ENCODE measurements at places on chromosomes 13 and 19.
A peak's percentile ranks its signal among the peaks of the same experiment; 100 is the strongest.

DNA sequence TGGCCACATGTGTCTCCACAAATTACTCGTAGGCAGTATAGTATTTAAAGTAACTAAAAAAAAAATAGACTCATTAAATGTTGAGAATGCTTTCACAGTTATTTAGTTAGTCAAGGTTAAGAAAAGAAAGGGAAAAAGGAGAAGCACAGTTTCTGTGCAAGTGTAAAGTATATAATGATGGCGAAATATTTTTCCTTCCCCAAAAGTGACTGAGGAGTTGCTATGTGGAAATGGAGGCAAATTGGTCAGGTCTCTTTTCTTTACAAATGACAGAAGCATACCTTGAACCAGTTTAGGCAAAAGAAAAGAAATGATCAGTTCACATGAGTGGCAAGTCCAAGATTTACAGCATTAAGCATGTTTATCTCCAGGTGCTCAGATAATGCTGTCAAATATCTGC is 18.0 kb downstream of the CSNK1A1L start:
- no peak for DNase-seq

DNA sequence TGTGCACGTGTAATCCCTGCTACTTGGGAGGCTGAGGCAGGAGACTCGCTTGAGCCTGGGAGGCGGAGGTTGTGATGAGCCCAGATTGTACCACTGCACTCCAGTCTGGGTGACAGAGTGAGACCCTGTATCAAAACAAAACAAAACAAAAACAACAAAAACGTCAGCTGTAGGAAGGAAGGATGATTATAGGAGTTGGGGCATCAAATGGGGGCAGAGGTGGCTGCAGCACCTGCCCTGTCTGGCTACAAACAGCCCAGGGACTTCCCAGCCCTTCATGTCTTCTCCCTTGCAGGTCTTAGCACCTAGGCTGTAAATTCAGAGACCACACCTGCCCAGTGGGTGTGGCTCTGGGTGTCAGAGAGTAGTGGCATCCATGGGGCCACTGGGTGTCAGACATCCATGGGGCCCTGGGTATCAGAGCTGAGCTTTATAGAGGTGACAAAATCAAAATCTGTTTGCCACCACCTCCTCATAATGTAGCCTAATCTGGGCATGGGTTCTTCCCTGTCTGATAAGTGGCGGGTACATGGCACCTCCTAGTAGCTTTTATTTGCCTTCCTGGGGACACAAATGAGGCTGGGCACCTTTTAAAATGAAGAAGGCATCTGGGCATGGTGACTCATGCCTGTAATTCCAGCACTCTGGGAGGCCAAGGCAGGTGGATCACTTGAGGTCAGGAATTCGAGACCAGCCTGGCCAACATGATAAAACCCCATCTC is 4.7 kb upstream of the B3GNT3 start:
- no peak for DNase-seq

GRCh38 chr19:14565765-14566711 is 5.8 kb downstream of the NDUFB7 start:
- no peak for DNase-seq

DNA sequence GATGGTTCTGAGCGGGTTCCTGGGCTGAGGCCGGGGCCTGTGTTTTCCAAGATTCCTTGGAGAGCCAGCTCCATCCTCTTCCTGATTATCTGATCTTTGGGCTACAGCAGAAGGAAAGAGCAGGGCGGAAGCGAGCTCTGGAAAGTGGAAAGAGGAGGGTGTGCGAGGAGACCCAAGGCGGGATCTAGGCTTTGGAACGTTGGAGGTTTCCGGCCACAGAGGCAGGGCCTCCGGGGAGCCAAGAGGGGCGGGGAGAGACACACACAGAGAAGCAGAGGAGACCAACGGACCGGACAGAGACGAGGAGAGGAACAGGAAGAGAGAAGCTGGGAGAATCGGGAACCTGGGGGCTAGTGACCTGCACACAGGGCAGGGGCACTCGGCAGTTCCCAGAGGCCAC is at the start of gene CLEC11A:
CLEC11A (plus strand) TSS at position 296 of the 400 bp plus-strand sequence. CDS start 162 bp downstream, outside the sequence.
- no peak for DNase-seq

DNA sequence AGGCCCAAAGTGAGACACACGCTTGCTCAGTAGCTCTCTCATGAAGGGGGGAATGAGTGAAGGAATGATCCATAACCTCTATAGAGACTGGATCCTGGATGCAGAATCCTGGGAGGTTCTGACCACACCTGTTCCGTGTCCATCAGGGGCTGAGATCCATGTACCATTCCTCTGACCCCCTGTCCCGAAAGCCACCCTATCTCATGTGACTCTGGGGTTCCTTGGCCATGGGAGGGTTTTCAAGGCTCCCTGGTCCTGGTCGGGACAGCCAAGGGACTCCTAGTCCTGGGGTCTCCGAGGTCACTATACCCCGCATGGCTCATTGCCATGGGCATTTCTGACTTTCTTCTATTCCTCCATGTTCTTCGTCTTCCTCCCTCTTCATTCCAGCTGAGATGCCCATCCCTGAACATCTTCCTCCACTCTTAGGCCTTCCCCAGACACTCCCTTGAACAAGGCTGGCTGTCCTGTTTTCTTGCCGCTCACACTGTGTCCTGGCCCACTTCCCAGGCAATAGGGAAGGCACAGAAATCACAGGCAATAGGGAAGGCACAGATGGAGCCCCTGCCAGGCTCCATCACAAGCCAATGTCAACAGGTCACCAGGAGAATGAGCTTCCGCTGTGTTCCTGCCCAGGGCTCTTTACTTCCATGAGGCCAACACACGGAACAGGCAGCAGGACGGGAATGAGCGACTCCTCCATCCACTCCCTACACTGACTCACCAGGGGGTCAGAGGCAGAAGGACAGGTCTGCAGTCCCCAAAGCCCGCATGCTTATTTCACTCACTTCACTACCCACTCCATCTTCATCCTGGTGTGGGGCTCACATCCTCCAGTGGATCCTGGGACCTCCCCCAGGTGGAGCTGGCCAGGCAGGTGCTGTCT is 3.2 kb downstream of the CEACAM5 start:
- DNase-seq, result no peak

GRCh38 chr19:38247126-38247525 is 9.0 kb downstream of the PPP1R14A start:
- DNase-seq, result no peak

DNA sequence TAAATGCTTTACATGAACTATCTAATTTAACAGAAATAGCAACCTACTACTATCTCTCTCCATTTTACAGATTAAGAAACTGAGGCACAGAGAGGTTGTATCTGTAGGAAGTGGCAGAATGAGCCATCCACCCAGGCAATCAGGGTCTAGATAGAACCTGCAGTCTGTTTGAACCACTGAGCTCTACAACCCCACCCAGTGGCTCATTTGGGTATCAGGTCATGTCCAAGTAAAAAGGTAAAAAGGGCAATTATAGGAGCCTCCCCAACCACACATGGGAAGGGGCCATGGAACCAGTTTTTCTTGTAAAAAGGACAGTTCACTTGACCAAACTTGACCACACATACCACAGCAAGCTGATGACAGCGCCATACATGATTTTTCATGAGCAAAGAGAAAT is 92.9 kb upstream of the SGCG start:
- DNase-seq, result no peak

DNA sequence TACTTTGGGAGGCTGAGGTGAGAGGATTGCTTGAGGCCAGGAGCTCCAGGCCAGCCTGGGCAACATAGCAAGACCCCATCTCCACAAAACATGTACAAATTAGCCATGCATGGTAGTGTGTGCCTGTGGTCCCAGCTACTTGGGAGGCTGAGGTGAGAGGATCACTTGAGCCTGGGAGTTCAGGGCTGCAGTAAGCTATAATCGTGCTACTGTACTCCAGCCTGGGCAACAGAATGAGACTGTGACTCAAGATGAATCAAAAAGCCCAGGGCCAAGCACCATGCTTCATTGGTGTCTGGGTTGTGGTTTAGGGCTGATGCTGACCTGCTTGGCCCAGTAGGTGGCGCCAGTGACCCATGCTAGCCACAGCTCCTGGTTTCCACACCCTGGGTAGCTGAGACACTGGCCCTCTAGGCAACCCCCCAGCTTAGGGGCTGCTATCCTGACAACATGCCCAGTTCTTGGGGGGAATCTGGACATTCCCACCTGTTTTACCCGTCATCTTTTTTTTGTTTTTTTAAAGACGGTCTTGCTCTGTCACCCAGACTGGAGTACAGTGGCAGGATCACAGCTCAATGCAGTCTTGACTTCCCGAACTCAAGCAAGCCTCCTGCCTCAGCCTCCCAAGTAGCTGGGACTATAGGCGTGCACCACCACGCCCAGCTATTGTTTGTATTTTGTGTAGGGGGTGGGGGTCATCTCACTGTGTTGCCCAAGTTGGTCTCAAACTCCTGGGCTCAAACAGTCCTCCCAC is 5.5 kb downstream of the CCDC124 start:
- peak; percentile 89 for DNase-seq

DNA sequence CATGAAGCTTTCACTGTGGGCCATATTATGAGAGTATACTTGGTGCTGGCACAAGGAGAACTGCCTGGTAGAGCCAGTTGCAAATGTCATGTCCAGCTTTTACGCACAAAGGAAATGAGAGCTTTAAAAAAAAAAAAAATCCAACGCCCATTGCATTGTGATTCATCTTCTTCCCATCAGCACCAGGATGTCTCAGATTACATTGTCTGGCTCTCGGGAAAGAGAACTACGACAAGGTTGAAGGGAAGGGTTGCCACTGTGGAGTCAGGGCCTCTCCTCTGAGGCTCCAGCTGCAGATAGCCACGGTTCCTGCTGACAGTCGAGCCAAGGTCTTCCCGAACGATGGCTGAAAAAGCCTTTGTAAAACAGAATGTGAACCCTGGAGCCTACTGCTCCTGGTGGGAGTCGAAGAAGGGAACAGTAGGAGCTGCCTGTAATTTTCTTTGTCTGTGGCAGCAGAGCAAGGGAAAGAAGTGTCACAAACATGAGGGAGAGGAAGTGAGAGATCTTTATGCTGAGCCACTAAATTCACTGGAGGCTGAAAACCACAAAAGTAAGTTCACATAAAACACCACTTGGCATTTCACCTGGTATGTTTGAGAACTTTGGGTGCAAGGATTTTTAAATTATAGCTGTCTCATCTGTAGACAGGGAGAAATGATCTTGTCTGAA is 704.7 kb downstream of the DIAPH3 start:
- DNase-seq, result no peak

DNA sequence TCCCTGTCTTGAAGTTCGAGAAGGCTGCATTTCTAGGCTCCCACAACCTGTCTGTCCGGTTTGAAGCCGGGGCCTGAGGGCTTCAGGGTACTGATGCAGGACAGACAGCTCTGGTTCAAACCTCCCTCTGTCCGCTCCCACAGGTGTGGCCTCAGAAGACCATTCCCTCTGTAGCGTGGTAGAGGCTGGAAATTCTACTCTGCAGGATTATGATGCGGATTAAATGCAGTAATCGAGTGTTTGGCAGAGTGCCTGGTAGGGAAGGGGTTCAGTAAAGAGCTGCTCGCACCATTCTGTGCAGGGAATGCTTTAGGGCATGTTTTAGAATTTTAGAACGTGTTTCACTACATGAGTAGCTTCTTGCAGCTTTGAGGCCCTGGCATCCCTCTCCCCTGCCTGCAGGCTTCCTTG is 30.5 kb downstream of the PPP1R37 start:
- no peak for DNase-seq

GRCh38 chr19:41323023-41323422 is 13.1 kb downstream of the CCDC97 start:
- no peak for DNase-seq

GRCh38 chr13:106858903-106859532 is 291.1 kb upstream of the ARGLU1 start:
- no peak for DNase-seq

DNA sequence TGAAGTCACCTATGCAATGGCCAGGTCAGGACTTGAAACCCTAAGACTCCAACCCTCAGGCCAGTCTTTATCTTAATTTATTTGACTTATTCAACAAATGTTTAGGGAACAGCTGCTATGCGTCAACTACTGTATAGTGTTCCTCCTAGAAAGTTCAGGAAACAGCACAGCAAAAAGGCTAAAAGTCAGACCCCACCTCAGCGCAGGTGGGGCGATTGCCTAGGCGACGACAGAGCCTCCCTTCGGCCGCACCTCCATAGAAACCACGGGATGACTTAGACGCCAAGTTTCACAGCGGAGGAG is 502 bp downstream of the VRK3 start:
- no peak for DNase-seq

GRCh38 chr13:84479656-84480055 is 597.4 kb upstream of the SLITRK1 start:
- no peak for DNase-seq

DNA sequence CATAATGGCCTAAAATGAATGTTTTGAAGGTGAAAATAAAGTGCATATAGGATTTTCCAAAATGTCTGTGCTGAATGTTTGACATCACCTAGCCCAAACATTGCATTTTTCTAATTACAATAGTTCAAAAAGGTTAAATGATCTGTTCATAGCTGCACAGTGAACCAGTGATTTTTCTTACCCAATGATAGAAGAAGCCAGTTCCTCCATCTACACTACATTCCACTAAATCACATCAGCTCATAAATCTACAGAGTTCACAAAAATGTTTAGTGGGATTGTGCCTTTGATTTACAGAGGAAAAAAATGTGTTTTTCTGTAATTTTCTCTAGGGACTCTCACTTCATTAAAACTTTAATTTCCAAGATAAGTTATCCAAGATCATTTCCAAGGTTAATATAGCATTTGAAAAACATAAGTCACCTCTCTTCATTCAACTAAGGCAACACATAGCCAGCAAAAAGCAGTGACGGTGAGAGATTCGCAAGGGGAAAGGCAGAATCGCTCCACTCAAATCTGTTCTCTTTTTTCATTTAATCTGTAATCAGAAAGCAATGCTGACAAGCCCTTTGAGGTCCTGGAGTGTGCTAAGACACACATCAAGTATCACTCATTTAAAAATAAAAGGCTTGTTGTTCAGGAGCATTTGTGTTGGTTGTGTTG is 194.0 kb downstream of the FGF14 start:
- no peak for DNase-seq

DNA sequence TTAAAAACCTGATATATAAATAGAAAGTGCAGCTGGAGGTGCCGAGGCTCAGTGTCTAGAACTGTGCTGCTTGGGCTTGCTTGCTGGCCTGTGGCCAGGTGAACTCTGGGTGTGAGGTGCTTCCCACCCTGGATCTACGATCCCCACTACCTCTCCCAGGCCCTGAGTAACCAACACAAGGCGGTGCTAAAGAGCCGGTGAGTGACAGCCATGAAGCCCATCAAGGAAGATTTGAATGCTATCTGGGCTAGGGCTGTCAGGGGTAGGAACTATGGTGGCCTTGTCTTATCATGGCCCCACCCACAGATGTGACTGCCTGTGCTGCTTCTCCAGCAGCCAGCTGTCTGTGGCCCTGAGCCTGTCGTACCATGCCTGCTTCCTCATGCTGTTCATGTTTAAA is 25.6 kb upstream of the ZNF91 start:
- DNase-seq, result no peak

DNA sequence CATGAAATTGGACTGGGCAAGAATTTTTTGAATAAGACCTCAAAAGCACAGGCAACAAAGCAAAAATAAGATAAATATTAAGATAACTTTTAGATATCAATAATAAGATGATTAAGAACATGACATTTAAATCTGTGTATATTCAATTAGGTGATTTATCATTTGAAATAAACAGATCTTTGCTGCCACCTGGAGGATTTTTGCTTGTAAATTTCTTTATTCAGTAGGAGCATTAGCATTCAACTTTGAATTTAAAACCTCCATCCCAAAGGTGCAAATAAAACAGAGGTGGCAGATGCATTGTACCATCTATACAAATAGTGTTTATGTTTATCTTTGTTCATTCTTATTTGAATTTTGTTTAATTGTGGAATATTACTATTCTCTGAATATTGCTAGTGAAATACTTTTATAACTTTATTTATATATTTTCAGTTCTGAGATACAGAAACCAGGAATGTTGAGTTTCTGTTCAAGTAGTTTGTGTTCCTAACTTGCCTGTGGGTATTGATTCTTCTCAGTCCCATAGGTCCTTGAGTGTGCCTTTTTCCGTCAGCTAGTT is 20.9 kb downstream of the COG6 start:
- DNase-seq, result peak; percentile 65
